ENCODE measurements at places on chromosomes 5 and 9.

- H3K27ac ChIP-seq: no peak overlapping the region
- no peaks in the 10 kb centered on the region for H3K27me3 ChIP-seq
- H3K36me3 ChIP-seq: no peaks in the 10 kb centered on the region
- no peak for DNase-seq
- no peak overlapping the region for H3K4me3 ChIP-seq
Observed at GRCh38 chr9:19162956-19163355, 35.7 kb upstream of the PLIN2 start.

- no peaks in the 10 kb centered on the region for H3K4me1 ChIP-seq
- H3K27me3 ChIP-seq: no peaks in the 10 kb centered on the region
- DNase-seq: peak; percentile 18
- H3K27ac ChIP-seq: no peak overlapping the region
- H3K4me3 ChIP-seq: no peak overlapping the region
Observed at GRCh38 chr9:8613346-8613825, 813.8 kb upstream of the DMAC1 start.

GRCh38 chr5:117588611-117589010 is 1014.0 kb upstream of the SEMA6A start:
- no peak overlapping the region for H3K4me3 ChIP-seq
- H3K36me3 ChIP-seq: no peaks in the 10 kb centered on the region
- H3K4me1 ChIP-seq: no peaks in the 10 kb centered on the region
- H3K27me3 ChIP-seq: no peaks in the 10 kb centered on the region
- no peak overlapping the region for H3K27ac ChIP-seq

DNA sequence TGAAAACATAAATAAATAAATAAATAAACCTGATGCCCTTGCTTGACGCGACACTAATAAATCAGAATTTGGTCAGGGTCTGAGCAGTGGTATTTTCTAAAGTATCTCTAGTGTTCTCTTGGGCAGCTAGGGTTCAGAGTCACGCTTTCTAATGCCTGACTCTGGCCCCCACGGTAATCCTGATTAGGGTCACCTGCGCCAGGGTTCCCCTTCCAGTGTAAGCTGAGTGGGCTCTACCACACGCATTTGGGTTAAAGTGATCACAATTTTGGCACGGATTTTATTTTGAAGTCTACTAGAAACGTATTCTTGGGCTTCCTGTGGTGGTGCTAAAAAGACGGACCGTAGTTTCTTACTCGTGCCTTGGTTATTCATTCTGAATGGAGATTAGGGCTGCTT is 651 bp downstream of the TTC1 start:
- H3K36me3 ChIP-seq: peaks cover 9% of the 10 kb centered on the region
- H3K4me1 ChIP-seq: peaks cover 9% of the 10 kb centered on the region
- no peak overlapping the region for H3K27ac ChIP-seq
- peak; percentile 4 for DNase-seq
- H3K4me3 ChIP-seq: peak overlapping the region; percentile 89

DNA sequence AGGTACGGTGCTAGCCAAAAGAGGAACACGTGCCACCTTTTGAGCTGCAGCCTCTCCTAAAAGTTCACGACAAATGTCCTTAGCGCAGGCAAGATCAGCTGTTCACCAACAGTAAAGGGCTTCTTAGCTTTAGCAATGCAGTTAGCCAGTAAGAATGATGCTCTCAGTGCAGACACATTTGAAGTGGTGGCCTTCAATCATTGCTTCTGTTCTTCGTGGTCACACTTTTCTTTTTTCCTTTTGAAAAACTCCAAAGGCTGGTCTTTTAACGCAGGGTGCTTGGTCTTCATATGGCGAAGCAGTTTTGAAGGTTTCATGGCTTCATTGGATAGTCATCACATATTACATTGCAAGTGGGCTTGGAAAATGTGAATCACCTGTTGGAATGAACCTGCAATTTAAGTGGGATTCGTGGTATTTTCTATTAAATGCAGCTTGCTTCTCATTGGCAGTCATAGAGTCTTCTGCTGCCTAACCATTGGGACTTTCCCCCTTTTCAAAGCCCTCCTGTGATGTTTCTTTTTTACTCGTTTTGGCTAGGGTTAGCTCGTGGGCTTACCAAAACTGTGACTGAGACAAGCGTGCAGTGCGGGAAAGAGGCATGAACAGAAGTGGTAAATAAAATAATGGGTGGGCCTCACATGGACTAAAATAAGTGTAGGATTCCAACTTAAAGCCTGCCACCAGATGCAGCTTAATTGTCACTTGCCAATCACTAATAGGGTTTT is 100.9 kb downstream of the MRPL36 start:
- H3K36me3 ChIP-seq: no peaks in the 10 kb centered on the region
- DNase-seq: no peak
- H3K4me3 ChIP-seq: no peak overlapping the region
- no peak overlapping the region for H3K27ac ChIP-seq
- peaks cover 4% of the 10 kb centered on the region for H3K27me3 ChIP-seq

GRCh38 chr5:158284242-158284641 is 425.3 kb upstream of the CLINT1 start:
- H3K36me3 ChIP-seq: no peaks in the 10 kb centered on the region
- no peak for DNase-seq
- H3K27me3 ChIP-seq: no peaks in the 10 kb centered on the region
- H3K4me1 ChIP-seq: peaks cover 9% of the 10 kb centered on the region
